ENCODE measurements at places on chromosomes 1 and 21.

DNA sequence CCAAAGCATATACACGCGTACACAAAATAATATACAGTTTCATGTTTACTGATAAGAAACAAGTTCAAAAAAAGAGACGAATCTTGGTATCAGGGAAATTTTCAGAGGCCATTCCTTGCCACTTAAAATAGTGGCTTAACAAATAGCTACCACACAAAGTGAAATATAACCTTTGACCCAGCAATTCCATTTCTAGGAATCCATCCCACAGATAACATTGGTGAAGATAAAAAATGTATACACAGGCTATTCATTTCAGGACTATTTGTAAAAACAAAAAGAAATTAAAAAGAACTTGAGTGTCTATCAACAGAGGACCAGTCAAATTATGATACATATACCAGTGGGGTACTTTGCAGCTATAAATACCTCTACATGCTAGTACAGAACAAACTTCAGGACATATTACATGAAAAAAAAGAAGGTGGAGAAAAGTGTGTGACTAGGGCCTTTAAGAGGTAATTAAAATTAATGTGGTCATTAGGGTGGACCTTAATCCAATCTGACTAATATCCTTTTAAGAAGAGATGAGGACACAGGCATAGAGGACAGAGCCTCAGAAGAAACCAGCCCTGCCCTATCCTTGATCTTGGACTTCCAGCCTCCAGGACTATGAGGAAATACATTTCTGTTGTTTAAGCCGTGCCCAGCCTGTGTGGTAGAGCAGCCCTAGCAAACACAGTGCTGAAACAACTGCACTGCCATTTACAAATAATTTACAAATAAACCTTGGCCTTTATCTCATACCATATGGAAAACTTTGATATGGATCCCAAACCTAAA is 7.8 kb downstream of the UBE2G2 start:
- DNase-seq: no peak

GRCh38 chr1:186960861-186961260 is 132.1 kb downstream of the PLA2G4A start:
- no peak for DNase-seq

- DNase-seq: no peak
Observed at GRCh38 chr1:235642011-235642942, 7.3 kb downstream of the GNG4 start.

DNA sequence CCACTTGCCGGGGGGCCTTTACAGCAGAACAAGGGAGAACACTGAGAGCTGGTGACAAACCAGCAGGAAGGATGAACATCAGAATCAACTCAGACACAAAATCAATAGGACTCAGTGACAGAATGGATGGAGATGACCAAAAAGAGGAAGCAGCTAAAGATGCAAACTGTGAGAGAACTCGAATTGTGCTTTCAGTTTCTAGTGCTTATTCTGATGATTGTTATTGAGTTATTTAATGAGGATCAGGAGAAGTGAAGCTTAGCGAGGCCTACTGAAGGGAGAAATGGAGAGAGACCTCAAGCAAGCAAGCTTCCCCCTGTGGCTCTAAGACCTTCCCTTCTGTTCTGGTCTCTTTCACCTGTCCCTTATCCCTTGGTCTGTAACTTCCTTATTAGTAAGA is 30.3 kb upstream of the TMEM125 start:
- no peak for DNase-seq

- DNase-seq: no peak
Observed at GRCh38 chr1:101511202-101511891, 274.5 kb downstream of the S1PR1 start.

DNA sequence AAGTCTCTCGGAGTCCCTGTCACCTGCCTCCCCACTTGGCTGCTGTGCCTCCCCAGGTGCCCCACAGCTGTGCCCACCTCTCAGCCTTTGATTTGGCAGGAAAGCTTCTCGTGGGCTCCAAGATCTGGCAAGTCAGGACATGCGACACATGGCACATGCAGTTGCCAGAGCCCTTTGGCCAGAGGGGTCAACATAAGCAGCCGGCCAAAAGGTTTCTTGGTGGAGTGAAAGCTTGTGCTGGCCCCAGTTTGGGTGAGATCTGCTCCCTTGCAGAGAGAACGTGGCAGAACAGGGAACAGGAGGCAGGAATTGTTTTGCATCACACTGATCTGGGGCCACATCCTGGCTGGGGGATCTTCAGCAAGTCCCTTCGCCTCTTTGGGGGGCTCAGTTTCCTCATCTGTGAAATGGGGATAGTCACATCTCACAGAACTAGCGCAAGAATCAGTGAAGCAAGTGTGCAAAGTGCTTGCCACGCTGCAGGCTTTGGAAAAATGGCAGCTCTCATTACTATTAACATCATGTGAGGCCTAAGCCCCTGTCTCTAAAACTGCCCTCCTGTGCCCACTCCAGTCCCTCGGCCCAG is 232.6 kb downstream of the TRABD2B start:
- no peak for DNase-seq

- DNase-seq: peak; percentile 95
Observed at GRCh38 chr1:26697978-26698849, 2.4 kb downstream of the ARID1A start.

- DNase-seq: no peak
Observed at GRCh38 chr21:43895196-43895595, 30.2 kb downstream of the AGPAT3 start.

- DNase-seq: no peak
Observed at GRCh38 chr1:202069662-202070061, 53.1 kb upstream of the GPR37L1 start.

DNA sequence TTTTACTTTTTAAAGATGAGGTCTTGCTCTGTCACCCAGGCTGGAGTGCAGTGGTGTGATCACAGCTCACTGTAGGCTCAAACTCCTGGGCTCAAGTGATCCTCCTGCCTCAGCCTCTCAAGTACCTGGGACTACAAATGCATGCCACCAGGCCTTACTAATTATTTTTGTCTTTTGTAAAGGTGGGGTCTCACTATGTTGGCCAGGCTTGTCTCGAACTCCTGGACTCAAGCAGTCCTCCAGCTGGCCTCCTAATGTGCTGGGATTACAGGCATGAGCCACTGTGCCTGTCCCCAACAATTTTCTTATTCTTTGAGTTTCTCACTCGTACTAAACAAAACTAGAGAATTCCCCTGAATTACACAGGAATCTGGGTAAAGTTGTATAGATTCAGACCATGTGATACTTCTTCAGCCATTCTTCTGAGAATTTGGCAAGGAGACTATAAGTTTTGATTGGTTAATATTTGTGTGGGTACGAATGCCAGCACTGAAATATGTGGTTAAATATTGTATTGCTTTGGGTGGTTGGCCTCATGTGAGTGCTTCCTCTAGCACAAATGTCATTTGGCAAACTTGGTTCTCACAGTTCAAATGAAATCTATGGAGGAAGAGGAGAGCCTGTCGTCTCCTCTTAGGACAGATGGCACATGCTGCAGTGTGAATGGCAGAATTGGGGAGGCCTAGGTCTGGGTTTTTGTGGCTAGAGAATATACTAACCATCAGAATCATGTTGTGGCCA is 104.9 kb downstream of the RUNX1 start:
- DNase-seq: no peak

DNA sequence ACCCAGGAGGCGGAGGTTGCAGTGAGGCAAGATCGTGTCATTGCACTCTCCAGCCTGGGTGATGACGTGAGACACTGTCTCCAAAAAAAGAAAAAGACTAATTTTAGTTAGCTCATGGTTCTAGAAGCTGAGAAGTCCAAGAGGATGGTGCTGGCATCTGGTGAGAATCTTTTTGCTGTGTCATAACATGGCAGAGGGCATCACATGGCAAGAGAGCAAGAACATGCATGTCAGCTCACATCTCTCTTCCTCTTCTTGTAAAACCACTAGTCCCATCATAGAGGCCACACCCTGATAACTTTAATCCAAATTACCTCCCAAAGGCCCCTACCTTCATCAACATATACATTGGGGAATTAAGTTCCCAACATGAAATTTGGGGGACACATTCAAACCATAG is 13.8 kb upstream of the CNN3 start:
- DNase-seq: no peak

Data from erythroblast (primary cell).